ENCODE measurements at places on chromosomes 7 and 10. TPM values are rescaled to one million over a fixed set of nuclear protein-coding genes. Genes with fewer than 3 reads are reported as not detected.

Gene CLDN3
- total RNA-seq = 2.6 TPM

Gene SLC26A4
- total RNA-seq = 2.6 TPM

Gene TFEC
- 28.4 TPM for total RNA-seq

GRCh38 chr7:22584179-22584578, 84.2 kb upstream of the STEAP1B start:
- DNase-seq = no peak

- no peak for DNase-seq
Observed at GRCh38 chr10:32982911-32983909, 25.2 kb upstream of the ITGB1 start.

- no peak for DNase-seq
Observed at GRCh38 chr7:1508277-1508758, 4.1 kb upstream of the INTS1 start.

DNA sequence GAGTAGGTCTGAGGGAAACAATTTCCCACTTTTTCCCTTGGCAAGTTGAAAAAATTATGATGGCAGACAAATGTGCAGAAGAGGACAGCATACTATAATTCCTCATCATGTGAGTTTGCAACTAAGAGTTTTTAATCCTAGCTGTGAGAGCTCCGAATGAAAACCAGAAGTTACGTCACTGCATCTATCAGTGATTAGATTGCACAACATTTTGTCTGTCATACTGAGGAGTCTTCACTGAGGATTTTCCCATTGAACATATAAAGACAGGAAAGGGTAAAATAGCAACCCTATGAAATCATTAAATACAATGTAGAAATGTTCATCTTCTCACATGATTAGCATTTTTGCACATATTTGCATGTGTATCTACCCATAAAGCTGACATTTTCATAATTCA, 45.8 kb downstream of the ZNF736 start:
- no peak for DNase-seq

All from stomach (tissue), 19 donors.